ENCODE measurements at places on chromosomes 6 and 20.

DNA sequence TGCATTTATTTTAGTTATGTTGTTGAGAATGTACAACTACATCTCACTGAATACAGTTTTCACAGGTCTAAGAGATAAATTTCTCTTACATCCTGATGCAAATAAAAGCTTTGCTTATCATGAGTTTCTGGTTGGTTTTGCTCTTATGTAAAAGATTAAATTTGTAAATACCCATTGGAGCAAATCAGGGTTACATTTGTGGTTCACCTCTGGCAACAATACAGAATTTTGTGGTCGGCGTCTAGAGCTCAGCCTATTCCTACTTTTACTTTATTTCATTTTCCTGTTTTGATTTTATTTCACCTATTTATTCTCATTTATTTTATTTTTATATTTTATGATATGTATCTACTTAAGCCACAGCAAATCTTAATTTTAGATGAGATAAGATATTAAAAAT lies 271.9 kb upstream of the MARCKS start:
- no peak for DNase-seq

DNA sequence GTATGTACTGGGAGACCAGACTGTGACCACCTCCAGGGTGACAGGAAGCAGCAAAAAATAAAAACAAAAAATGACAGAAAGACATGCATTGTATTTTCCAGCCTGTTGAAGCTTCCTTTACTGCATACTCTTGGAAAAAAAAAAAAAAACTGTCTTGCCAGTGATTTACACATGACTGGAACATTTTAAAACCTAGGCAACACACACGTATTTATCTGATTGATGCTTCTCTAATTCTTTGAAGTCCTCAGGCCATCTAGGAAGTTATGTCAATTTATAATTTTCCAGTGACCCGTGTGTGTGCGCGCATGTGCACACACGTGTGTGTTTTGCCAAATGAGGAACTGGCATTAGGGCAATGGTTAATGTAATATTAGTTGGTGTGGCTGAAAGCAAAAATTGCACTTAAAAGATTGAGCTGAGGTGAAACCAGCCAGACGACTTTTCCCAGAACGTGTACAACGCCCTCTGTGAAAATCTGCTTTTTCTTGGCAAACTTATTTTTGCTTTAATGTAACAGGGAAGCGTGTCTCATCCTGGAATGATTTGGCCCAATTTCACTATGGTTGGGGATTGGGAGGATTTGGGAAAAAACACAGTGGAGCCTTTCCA lies 315.2 kb downstream of the TFAP2A start:
- DNase-seq = peak; percentile 39

DNA sequence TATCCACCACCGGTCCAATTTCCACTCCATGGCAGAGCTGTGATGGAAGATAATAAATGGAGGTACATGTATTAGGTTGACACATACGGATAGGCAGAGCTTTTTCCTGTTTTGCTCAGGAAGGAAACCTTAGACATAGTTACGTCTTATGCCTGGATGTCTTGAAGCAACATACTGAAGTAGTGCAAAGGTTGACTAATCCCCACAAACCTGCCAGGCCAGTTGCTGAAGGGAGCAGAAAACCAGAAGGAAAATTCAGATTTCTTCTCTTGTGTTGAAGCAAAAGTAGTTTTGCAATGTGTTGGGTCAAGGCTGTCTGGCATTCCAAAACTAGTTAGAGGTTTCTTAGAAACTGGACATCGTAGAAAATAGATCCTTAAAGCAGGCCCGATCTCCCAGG lies 68.7 kb downstream of the PHACTR1 start:
- no peak for DNase-seq

DNA sequence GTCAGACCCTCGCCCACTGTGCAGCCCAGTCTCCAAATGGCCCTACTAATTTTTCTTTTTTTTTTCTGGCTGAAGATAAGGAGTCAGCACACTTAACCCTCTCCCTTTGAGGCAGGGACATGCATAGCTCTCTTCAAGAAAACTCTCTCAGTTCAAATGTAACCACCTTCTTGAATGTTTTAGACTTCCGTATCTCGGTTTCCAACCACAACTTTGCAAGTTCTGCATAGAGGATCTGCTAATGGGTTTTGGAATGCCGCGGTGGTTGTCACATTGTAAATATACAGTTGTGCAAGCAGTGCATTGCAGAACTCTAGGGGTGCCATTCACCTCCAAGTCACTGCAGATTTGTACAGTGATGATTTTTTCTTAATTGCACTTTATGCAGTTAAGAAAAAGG lies 59.4 kb upstream of the SLC35B3 start:
- no peak for DNase-seq
